ENCODE measurements at places on chromosomes 2 and 18. TPM values are rescaled to one million over a fixed set of nuclear protein-coding genes. Genes with fewer than 3 reads are reported as not detected.

Gene INHBB
- total RNA-seq = not detected

- H3K27me3 ChIP-seq = peaks cover 5% of the 10 kb centered on the region
- no peak overlapping the region for H3K27ac ChIP-seq
- no peaks in the 10 kb centered on the region for H3K4me1 ChIP-seq
- DNase-seq = no peak
Measured at GRCh38 chr2:58796239-58796910, 555.2 kb upstream of the FANCL start.

DNA sequence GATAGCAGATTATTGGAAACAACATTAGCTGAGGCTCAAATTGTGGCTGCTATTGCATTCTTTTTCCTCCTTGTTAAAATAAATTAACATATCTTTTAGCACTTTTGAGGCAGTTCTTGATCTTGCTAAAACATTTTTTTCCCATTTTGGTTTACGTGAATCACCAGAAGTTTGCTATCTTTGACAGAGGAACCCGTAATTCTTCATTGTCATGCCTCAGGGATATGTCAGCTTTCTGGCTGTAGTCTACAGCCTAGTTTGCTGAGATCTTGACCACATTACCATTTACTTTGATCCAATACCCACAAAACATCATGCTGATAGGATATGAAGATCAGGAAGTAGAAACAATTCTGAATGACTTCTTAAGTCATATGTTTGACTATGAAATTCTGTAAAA lies 25.1 kb upstream of the FANCL start:
- H3K4me1 ChIP-seq = no peaks in the 10 kb centered on the region
- H3K36me3 ChIP-seq = peaks cover 4% of the 10 kb centered on the region
- H3K27me3 ChIP-seq = no peaks in the 10 kb centered on the region
- H3K4me3 ChIP-seq = no peak overlapping the region

- no peak overlapping the region for H3K27ac ChIP-seq
- H3K4me3 ChIP-seq = no peak overlapping the region
- H3K36me3 ChIP-seq = no peaks in the 10 kb centered on the region
- H3K27me3 ChIP-seq = no peaks in the 10 kb centered on the region
Measured at GRCh38 chr18:73768043-73768442, 379.6 kb downstream of the FBXO15 start.

Data from activated T-cell treated with anti-CD3 and anti-CD28 coated beads, Interleukin-2, amount 50 U/mL, for 72 hours (primary cell).